ENCODE measurements at places on chromosomes 3 and 15.

GRCh38 chr15:57149196-57149595 lies 227.1 kb upstream of the CGNL1 start:
- no peak for DNase-seq

DNA sequence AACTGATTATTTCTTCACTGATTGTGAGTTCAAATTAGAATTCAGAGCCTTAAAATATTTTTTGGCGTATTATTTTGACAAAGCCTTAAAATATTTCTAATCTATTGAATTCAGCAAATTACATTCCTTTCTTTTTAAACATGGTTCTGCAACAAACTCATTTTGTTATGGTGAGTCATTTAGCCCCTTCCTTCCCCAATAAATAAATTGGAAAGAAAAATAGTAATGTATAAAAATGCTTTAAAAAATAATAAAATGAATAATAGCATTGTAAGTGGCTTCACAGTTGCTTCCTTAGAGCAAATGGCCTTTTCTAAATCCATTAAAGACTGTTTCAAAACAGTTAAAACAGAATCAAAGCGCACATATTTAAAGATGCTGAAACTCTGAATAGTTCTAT lies 12.1 kb downstream of the CSNK1G1 start:
- no peak for DNase-seq

GRCh38 chr15:40070166-40070557 lies 31.2 kb upstream of the SRP14 start:
- no peak for DNase-seq

- no peak for DNase-seq
Observed at GRCh38 chr3:54837964-54838363, 89.9 kb downstream of the LRTM1 start.

DNA sequence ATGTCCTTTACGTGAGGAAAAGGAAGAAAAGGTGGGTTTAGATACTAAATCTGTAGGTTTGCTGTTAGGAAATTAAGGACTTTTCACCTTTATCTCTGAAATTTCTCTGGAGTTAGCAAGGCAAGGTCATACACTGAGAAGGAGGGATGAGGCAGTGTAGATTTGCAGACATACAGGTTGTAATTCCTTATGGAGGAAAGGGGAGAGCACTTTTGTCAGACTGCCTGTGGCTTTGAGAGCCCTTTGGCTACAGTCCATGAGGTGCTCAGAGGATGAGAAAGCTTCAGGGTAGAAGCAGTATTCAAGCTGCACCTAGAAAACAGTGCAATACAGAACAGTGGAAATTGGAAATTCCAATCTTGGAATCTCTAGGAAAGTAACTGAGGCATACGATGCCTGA lies 8.3 kb downstream of the RPL14 start:
- DNase-seq = no peak

GRCh38 chr15:48481802-48482201 lies 150.6 kb downstream of the DUT start:
- no peak for DNase-seq

DNA sequence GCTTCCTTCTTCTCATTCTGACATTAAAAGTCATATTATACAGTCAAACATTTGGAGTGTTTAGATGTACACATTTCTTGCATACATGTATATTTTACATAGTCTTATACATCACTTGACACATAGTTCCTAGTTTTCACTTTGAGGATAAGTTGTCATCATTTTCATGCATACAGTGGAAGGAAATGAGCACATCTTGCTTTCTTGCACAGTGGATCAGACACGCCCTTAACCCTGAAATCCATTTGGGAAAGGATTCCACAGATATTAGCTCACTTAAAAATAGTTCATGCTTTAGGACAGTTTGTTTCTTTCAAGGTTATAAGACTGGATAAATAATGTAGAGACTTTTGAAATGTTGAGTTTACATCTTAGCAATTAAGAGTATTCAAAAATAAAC lies 148.6 kb upstream of the MME start:
- DNase-seq = no peak

- peak; percentile 94 for DNase-seq
Observed at GRCh38 chr3:197554562-197555280, 1.0 kb downstream of the BDH1 start.

GRCh38 chr15:71813723-71814470 lies 3.5 kb downstream of the NR2E3 start:
- DNase-seq = no peak

DNA sequence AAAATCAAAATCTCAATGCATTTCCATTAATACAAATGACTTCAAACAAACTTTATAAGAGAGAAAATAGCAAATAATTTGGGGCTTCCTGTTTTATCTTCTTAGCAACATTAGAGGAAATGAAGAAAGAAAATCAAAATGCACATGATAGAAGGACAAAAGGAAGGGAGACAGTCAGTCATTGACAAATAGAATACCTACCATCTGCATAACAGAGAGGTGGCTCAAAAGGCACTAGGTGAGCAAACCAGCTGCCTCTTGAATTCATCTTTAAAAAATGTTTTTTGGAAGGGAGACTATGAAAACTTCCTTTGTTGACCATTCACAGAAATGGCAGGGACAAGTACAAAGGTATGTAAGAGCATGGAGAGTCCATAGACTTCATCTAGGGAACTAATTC lies 9.4 kb downstream of the NMNAT3 start:
- no peak for DNase-seq

- DNase-seq = no peak
Observed at GRCh38 chr3:40718681-40719080, 193.9 kb downstream of the ZNF621 start.

DNA sequence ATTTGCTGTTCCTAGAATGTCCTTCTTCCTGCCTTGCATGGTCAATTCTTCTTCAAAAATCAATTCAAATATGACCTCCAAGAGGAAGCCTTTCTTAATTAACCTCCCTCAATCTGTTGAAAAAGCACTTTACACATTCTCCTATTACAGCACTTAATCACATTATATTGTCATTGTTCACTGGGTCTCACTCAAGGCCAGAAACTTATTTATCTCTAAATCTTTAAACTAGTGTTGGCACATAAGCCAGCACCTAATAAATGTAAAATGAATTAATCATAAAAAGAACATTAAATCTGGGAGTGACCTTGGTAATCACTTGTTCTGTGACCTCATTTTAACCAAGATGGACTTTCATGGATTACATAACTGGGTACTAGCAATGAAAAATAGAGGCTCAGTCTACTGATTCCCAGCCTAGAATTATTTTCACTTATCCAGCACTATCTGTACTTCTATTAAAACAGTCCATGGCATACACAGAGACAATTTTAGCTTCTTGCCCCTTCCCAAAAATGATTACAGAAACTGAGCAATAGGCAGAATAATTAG lies 22.1 kb downstream of the MSL2 start:
- no peak for DNase-seq

- no peak for DNase-seq
Observed at GRCh38 chr15:74795966-74796625, 14.2 kb downstream of the CSK start.

DNA sequence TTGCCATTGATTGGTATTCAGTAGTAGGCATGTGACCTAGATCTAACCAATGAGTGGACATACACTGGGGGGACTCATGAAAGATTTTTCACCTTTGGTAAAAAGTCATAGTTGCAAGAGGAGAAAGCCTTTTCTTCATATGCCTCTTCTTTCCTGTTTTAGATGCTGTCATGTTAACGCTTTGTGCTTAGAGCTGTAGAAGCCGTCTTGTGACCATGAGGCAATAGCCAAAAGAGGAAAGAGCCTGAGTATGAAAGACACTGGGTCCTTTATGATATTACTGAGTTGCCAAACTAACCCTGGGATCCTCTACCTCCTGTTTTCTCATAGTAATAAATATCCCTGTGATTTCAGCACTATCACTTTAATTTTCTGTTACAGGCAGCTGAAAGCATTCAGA lies 396.0 kb downstream of the FHIT start:
- DNase-seq = no peak

DNA sequence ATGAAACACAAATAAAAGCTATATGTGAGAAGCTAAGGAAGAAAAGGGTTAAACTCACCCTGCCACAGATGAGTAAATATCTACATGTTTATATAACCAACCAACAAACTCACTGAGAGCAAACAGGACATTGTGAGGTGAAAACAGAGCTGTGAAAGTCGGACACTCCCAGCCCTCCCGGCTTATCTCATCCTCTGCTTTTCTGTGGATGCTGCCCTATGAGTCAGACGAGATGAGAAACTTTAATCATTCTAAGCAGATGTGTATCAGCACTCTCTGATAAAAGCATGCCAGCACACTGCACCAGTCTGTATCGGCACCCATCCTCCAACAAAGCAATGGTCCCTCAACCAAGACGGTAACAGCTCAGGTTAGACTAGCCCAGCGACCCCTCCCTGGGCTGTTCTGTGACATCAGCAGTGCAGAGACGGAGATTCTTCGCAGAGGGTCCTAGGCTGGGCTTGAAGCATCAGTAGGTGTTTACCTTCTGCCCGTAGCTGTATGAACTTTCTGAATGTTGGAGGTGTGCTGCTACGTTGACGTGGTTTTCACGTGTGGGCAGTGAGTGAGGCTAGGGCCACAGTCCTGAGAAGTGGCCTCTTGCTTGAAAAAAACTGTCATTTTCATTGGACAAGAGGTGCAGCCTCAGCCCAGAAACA lies 119.8 kb upstream of the ALDH1A3 start:
- DNase-seq = peak; percentile 46

GRCh38 chr3:46974421-46975171 lies 1.9 kb downstream of the CCDC12 start:
- no peak for DNase-seq

DNA sequence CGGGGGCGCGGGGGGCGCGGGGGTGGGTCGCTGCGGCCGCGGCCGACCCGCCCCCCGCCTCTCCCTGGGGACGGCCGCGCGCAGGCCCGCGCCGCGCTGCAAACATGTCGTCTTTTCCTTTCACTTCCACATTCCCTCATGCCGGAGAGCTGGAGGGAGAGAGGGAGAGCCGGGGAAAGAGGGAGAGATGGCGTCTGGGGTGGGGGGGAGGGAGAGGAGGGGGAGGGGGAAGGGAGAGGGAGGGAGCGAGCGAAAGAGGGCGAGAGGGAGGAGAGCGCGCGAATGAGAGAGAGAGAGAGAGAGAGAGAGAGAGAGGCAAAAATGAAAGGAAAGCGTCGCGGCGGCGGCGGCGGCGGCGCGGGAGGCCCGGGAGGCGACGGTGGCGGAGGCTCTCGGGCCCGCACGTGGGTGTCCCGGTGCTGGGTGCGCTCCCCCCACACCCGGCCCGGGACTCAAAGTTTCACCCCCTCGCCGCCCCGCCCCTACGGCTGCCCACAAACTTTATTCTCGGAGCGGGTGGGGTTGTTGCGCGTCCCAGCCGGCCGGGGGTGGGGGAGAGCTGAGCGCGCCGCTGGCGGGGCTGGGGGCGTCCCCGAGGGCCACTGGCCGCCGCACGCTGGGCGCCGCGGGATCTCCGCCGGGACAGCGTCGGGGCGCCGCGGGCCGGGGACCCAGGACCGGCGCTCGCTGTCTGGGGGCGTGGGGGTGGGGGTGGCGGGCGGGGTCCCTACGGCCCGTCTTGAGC lies 731 bp downstream of the ZNF710 start:
- DNase-seq = no peak

DNA sequence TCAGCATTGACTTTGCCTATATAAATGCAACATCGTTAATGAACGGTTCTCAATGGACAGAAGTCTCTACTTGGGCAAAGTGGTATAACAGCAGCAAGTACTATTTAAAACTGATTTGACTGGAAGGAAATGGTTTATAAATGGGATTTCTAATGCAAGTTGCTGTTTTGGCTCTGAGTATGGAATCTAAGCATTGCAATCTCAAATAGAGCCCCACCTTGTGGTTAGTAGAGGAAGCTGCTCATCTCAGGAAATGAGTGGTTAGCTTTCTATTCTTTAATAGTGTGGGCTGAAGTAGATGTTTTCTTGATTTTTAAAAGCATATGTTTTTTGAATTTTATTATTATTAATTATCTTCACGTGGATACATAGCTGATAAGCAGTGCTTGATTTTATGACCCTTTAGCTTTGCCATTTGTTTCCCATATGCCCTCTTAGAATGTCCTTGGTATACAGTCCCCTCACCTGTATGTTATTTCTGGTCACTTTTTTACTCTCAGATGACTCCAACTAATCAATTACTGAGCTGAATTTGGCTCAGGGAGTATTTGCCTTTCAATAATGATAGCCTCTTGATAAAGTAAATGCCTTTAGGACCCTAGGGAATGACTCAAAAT lies 67.1 kb downstream of the OXSM start:
- DNase-seq = no peak

- peak; percentile 73 for DNase-seq
Observed at GRCh38 chr15:69666921-69667811, 214.5 kb downstream of the RPLP1 start.

DNA sequence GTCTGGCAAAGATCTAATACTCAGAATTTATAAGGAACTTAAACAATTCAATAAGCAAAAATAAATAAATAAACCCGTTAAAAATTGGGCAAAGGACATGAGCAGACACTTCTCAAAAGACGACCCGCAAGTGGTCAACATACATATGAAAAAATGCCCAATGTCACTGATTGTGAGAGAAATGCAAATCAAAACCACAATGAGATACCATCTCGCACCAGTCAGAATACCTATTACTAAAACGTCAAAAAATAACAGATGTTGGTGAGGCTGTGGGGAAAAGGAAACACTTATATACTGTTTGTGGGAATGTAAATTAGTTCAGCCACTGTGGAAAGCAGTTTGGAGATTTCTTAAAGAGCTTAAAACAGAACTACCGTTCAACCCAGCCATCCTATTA lies 188.0 kb upstream of the MRPL3 start:
- DNase-seq = no peak

DNA sequence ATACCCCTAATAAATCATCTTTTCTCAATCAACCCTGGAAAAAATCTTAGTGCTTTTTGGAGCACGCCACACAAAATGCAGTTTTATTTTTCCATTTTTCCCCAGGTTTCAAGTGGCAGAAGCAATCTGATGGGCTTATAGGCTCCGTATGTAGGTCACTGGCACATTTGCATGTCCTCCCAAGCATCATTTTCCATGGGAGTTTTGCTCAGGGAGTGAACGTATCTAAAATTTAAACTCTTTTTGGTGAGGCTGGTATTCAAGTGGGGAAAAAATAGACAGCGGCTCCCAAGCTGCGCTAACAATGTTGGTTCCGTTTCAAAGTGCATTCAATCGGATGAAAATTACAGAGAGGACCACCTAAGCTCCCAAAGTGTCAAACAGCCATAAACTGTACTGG lies 233.4 kb downstream of the MEX3B start:
- no peak for DNase-seq

- no peak for DNase-seq
Observed at GRCh38 chr15:55703873-55704301, 39.1 kb downstream of the PRTG start.

DNA sequence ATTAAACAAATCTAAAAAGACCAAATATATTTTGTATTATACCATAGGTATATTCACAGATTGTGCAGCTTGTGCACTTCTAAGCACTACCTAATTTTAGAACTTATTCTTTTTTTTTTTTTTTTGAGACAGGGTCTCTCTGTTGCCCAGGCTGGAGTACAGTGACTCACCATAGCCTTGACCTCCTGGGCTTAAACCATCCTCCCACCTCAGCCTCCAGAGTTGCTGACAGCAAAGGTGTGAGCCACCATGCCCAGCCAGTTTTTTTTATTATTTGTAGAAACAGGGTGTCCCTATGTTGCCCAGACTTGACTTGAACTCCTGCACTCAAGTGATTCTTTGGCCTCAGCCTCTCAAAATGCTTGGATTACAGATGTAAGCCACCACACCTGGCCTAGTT lies 11.9 kb upstream of the TKT start:
- no peak for DNase-seq

GRCh38 chr3:54069961-54070360 lies 52.4 kb upstream of the CACNA2D3 start:
- DNase-seq = no peak
